ENCODE measurements at places on chromosomes 1 and 21. TPM values are rescaled to one million over a fixed set of nuclear protein-coding genes. Genes with fewer than 3 reads are reported as not detected.
A peak's percentile ranks its signal among the peaks of the same experiment; 100 is the strongest.

DNA sequence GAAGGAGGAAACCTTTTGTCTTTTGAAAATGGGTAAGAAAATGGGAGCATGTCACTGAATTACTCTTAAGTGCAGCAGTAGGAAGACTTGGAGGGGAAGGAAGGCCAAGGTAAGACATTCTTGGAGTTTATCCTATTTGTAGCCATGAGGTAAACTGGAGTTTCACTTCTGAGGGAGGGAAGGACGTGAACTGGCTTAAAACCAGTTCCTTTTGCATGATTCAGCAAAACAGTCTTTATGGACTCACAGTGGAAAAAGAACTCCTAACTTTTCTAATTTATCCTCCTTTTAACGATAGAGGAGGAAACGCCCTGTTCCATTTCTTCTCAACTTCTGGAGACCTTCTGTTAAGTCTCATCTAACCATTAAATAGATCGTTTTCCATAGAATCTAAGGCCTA is 2.5 kb downstream of the PRDX6 start:
- peaks cover 18% of the 10 kb centered on the region for H3K36me3 ChIP-seq
- no peak overlapping the region for H3K4me3 ChIP-seq
- no peak overlapping the region for H3K27ac ChIP-seq
- no peaks in the 10 kb centered on the region for H3K27me3 ChIP-seq
- H3K4me1 ChIP-seq = peaks cover 33% of the 10 kb centered on the region

The TTLL7 gene
- not detected for polyA plus RNA-seq

- H3K27me3 ChIP-seq = no peaks in the 10 kb centered on the region
- peaks cover 44% of the 10 kb centered on the region for H3K4me1 ChIP-seq
- H3K27ac ChIP-seq = peak overlapping the region; percentile 86
- peak; percentile 79 for DNase-seq
- H3K4me3 ChIP-seq = peak overlapping the region; percentile 77
Observed at GRCh38 chr1:39102537-39103327, 76.6 kb downstream of the NDUFS5 start.

GRCh38 chr1:236489710-236490377 is 33.9 kb upstream of the LGALS8 start:
- no peak overlapping the region for H3K4me3 ChIP-seq
- H3K27me3 ChIP-seq = peaks cover 24% of the 10 kb centered on the region
- H3K27ac ChIP-seq = no peak overlapping the region

The HSD3B2 gene
- polyA plus RNA-seq = not detected

The TFF2 gene
- not detected for polyA plus RNA-seq

- no peak for DNase-seq
- H3K4me1 ChIP-seq = no peaks in the 10 kb centered on the region
- no peaks in the 10 kb centered on the region for H3K36me3 ChIP-seq
- no peak overlapping the region for H3K27ac ChIP-seq
- no peak overlapping the region for H3K4me3 ChIP-seq
Observed at GRCh38 chr1:30145723-30146303, 577.6 kb downstream of the MATN1 start.

The HECTD3 gene
- 11.4 TPM for polyA plus RNA-seq

DNA sequence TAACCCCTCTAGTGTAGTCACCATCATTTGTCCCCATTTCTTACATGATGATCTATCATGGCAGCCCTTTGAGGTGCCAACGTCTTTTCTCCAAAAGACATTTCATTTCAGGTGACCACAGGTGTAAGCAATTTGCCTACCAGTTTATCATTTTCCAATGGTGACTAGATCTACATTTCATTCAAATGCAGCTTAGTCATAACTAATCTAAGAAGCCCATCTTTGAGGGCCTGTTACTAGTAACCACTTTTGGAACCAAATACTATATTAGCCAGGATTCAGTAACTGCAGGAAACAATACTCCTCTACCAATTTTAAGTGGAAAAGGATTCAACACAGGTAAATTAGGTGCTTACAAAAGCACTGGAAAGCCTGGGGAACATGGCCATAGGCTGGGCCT is 30.6 kb upstream of the TMEM54 start:
- H3K36me3 ChIP-seq = peaks cover 2% of the 10 kb centered on the region
- DNase-seq = no peak
- no peaks in the 10 kb centered on the region for H3K4me1 ChIP-seq
- no peaks in the 10 kb centered on the region for H3K27me3 ChIP-seq

Data from naive B cell (primary cell).